ENCODE measurements at places on chromosomes 11 and 22.

- DNase-seq = peak; percentile 35
These were observed 81.9 kb downstream of the MN1 start for GRCh38 chr22:27719535-27720227.

GRCh38 chr22:50445071-50445879 is 29.6 kb downstream of the SBF1 start:
- no peak for DNase-seq

- no peak for DNase-seq
These were observed 24.4 kb downstream of the ZNF214 start for GRCh38 chr11:6995703-6996102.

DNA sequence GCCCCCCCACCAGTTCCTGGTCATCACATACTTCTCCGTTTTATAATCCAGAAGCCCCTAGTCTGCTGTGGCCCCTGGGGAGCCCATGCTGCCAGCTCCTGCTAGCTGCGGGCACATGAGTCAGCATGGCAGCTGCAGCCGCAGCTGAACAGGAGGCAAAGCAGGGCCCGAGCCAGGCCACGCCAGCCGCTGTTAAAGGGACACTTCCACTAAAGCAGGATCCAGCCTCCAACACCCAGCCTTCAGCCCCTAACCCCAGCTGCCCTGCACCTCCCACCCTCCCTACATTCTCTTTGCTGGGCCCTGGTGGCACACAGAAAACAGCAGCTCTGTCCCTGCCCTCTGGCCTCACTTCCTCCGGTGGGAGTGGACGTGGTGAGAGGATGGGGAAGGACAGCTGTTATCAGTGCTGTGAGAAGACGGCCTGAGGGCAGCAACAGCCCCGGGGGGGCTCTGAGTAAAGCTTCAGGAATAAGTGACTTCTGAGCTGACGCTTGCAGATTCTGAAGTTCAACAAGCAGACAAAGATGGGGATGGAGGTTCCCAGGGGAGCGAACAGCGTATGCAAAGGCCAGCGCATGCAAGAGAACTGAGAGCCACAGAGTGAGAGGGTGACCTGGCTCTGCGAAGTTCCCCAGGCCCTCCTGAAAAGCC is 688 bp upstream of the LRRC74B start:
- peak; percentile 50 for DNase-seq

DNA sequence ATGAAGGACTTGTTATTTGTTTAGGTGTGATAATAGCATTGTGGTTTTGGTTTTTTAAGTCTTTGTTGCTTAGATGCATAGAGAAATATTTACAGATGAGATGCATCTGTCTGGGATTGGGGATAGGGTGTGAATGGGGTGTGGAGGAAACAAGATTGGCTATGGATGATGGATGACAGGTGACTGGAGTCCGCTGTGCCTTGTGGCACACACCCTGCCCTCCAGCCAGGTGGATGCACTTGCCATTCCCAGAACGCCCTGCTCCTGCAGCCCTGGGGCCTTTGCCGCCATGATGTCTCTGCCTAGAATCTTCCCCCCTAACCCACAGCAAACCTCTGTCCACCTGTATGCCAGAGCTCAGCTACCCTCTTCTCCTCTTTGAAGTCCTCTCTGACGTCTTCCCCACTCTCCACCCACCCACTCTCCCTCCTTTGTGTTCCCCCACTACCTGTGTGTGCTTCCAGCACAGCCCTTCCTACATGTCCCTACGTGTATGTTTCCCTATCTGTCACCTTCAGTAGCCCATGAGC is 54.7 kb downstream of the WNT11 start:
- DNase-seq = no peak

DNA sequence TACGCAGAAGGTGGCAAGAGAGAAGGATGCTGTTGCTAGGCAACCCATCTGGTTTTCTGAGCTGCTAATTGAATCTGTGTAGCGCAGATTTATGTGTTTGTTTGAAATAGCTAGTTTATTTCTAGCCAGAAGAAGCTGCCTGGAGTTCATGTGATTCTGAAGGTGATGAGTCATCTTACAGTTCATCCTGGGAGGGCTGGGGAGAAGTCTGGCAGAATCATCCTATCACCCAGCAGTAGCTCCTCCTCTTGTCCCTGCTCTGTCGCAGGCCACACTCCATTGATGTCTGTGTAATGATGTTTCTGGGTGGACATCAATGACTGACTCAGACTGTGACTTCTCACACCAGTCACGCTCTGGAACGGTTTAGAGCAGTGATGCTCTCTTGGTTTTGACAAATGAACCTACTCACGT is 4.8 kb upstream of the FBXO7 start:
- DNase-seq = peak; percentile 51

DNA sequence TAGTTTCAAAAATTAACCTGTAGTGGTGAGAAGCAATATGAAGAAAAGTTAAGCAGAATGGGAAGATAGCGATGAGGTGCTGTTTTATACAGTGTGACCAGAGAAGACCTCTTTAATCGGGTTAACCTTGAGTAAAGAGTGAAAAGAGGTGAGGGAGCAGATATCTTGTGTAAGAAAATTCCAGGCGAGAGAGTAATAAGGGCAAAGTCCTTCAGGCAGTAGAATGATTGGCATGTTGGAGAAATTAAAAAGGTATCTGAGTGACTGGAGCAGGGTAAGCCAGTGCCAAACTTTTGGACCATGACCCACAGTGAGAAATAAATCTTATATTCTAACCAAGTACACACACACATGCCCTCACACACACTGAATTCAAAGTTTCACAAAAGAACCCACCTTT is 374.7 kb upstream of the LARGE1 start:
- DNase-seq = no peak

DNA sequence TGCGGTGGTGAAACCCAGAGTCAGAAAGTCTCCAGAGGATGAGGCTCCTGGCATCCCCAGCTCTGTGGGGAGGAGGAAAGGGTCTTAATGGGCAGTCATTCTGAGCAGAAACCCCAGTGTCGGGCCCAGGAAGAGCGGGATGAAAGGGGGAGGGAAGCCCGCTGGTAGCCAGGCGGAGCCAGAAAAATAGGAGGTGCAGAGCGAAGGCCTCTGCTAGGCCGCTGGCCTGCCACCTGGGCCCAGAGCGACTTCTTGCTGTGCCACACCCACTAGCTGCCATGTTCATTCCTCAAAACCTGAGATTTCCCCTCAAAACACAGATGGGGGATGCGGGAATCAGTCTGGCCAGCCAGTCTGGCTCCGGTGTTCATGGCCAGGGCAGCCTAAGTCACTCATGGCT is 650 bp upstream of the POU2AF3 start:
- no peak for DNase-seq

DNA sequence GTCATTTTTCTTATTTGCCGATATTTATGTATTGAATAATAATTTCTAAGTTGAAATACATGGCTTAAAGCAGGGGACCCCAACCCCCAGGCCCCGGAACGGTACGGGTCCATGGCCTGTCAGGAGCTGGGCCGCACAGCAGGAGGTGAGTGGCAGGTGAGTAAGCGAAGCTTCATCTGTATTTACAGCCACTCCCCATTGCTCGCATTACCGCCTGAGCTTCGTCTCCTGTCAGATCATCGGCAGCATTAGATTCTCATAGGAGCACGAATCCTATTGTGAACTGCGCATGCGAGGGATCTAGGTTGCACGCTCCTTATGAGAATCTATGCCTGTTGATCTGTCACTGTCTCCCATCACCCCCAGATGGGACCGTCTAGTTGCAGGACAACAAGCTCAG is 4.5 kb downstream of the ZMAT5 start:
- no peak for DNase-seq

- no peak for DNase-seq
These were observed 8.3 kb downstream of the UEVLD start for GRCh38 chr11:18580113-18580766.

DNA sequence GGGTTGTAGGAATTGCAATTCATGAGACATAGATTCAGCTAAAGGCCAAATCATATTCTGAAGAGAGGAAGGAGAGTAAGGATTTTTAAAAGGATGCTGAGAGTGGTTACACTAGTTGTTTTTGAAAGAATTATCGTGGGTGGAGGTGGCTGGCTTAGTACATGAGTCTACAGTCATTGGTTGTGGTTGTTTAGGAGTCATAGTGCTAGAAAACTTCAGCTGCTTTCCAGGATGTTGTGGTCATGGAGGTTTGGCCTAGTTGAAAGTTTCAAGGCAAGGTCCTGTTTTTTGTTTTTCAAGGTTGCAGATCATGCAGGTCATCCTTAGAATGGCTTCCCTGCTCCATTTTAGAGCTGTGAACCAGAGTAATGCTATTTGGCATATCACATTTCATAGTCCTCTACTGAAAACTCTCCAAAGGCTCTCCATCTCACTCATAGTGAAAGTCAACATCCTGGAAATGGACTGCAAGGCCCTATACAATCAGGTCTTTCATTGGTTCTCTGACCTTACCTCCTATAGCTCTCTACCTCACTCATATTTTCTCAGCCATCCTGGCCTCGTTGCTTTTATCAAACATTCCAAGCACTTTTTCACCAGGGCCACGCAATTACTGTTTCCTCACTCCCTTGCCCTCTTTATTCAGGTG is 26.1 kb upstream of the ZBTB44 start:
- no peak for DNase-seq

GRCh38 chr11:46242952-46243795 is 34.3 kb upstream of the CREB3L1 start:
- DNase-seq = peak; percentile 93

GRCh38 chr22:47933226-47933625 is 1170.8 kb downstream of the TBC1D22A start:
- no peak for DNase-seq

DNA sequence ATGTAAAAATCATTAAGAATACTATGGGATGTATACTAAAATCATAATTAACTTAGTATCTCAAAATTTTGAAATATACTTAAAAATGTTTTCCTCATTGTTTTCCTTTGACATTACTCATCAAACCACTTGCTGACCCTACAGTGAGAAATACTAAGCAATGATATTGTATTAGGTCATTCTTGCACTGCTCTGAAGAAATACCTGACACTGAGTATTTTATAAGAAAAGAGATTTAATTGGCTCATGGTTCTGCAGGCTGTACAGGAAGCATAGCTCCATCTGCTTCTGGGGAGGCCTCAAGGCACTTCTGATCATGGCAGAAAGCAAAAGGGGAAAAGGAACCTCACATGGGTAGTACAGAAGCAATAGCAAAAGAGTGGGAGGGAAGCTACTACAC is 950.9 kb upstream of the CHORDC1 start:
- DNase-seq = no peak

- DNase-seq = no peak
These were observed 572.6 kb downstream of the INSC start for GRCh38 chr11:15687342-15687741.
